Activated T-helper 2 cell treated with anti-CD3 and anti-CD28 coated beads, Interferon-gamma antibody, Interleukin-2, Interleukin-4, amounts not matched to agents 10 μg/mL and 5 μg/mL and 100 μg/mL, durations not matched to agents 14 hours and 24 hours and 36 hours (primary cell): ENCODE measurements at places on chromosomes 5 and 9.

GRCh38 chr5:135834639-135835529 lies at the start of gene SLC25A48:
SLC25A48 (plus strand) TSS chr5:135834663; CDS start chr5:135834848, 185 bp downstream.
- no peaks in the 10 kb centered on the region for H3K4me1 ChIP-seq
- peaks cover 29% of the 10 kb centered on the region for H3K27me3 ChIP-seq
- H3K4me3 ChIP-seq = no peak within 1 kb of the TSS
- no peaks in the 10 kb centered on the region for H3K36me3 ChIP-seq

DNA sequence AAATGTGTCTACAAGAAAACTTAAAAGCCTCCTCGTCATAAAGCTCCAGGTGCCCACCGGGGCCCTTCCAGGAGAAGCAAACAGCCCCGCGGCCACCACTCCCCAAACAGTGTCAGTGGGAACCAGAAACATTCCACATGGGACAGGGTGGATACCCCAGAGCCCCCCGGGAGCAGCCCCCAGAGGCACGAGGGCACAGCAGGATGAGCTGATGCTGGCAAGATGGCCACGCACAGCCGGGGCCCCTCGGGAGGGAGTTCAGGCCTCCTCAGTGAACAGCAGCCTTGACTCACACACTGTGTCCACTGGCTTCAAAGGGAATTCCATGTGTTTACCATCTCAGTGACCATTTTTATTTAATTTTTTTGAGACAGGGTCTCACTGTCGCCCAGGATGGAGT lies 10.5 kb downstream of the EXD3 start:
- no peaks in the 10 kb centered on the region for H3K27me3 ChIP-seq

GRCh38 chr9:115155037-115155436 lies 37.1 kb upstream of the TNC start:
- H3K4me1 ChIP-seq = peaks cover 2% of the 10 kb centered on the region
- H3K27ac ChIP-seq = no peak overlapping the region
- H3K4me3 ChIP-seq = no peak overlapping the region
- H3K27me3 ChIP-seq = peaks cover 1% of the 10 kb centered on the region
- no peaks in the 10 kb centered on the region for H3K36me3 ChIP-seq
- DNase-seq = no peak

GRCh38 chr9:123434619-123435240 lies 78.7 kb downstream of the CRB2 start:
- no peak overlapping the region for H3K27ac ChIP-seq
- H3K4me3 ChIP-seq = no peak overlapping the region
- H3K36me3 ChIP-seq = no peaks in the 10 kb centered on the region

DNA sequence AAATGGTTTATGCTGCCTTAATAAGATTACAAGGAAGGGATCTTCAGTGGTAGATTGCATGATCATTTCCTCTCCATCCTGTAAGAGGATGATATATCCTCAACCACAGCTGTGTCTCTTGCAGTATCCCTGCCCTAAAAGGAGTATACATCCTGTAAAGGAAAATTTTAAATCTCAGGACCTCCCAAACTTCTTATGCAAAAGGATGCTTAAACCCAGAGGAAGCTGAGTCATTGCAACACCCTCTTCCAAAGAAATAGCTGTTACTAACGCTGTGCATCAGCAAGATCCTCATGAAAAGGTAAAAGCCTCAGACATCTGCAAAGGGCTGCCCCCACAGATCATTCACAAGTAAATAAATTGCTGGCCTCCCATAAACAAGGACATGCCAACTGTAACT lies 599.0 kb downstream of the PRELID2 start:
- H3K4me1 ChIP-seq = no peaks in the 10 kb centered on the region
- no peak for DNase-seq
- H3K36me3 ChIP-seq = no peaks in the 10 kb centered on the region
- H3K4me3 ChIP-seq = no peak overlapping the region
- H3K27ac ChIP-seq = no peak overlapping the region
